ENCODE measurements at places on chromosomes 16 and 17. TPM values are rescaled to one million over a fixed set of nuclear protein-coding genes. Genes with fewer than 3 reads are reported as not detected.

DNA sequence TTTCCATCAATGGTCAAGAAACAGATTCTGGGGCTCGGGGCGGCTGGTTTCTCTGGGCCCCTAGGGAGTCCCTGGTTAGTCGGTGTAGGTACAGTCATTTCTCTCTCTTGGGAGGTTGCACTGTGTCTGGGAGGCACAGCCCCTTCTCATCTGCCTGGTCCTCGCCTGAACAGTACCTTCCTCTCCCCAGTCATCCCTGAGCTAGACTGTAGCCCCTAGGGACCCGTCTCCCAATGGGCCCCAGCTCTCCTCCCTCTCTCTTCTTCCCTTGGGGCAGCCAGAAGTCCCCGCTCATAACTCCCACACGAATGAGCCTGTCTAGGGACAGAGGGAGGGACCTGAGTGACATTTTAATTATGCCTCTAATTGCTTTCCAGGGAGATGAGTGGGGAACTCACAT lies 20.2 kb upstream of the CPSF4L start:
- no peak for DNase-seq

- no peak for DNase-seq
Measured at GRCh38 chr17:76237859-76238313, 2.4 kb downstream of the RNF157 start.

- DNase-seq, result no peak
Measured at GRCh38 chr17:81404558-81405165, 9.4 kb downstream of the BAHCC1 start.

Gene TNP2
- not detected for total RNA-seq

Gene NPIPB9
- 4.8 TPM for total RNA-seq

Gene WFIKKN2
- not detected for total RNA-seq

GRCh38 chr17:75751676-75752404 lies 13.2 kb downstream of the GALK1 start:
- DNase-seq, result no peak

- DNase-seq, result peak; percentile 33
Measured at GRCh38 chr16:47142486-47142820, 1.3 kb downstream of the NETO2 start.

- no peak for DNase-seq
Measured at GRCh38 chr17:71866095-71866494, 254.7 kb upstream of the SOX9 start.

Gene SLC38A8
- total RNA-seq, result not detected

DNA sequence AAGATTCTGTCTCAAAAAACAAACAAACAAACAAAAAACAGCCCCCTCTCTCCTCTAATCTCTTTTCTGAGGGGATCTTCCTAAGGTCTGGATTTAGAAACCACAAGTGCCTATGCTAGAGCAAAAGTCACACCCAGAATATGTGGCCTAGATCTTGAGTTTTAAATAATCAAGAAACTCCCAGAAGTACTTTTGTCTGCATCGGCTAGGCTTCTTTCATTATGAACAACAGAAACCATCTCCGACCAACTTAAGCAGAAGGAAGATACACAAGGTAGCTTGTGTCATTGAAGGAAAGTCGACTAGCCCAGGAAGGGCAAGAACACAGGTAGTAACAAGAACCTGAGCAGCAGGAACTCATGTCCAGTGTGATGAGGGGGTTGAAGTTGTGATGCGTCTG lies 73.9 kb upstream of the KIFC3 start:
- DNase-seq, result no peak

GRCh38 chr17:10001306-10001873 lies 96.3 kb upstream of the RCVRN start:
- DNase-seq, result no peak

Gene CCL1
- total RNA-seq, result not detected

DNA sequence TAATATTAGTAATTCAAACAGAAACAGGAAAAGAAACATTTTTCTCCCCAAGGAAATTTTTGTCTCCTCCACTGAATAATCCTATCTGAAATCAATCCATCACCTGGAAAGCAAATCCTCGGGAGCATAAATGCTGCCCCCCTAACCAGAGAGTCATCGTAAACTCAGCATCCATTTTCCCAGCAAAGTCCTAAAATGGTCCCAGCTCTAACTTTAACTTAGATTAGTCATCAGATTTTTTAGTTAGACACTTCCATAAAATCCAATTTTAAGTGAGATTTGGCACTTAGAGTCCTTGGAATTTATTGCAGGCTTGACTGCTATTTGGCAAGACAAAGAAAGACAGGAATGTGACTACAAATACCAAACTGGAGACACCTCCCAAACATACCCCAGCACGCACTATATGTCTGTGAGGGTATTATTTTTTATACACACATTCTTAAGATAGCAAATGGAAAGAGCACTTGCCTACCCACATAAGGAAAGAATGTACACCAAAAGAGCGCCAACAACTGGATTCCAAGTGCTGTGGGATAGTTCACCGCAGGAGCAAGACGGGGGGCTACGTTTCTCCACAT lies 15.4 kb downstream of the SCO1 start:
- no peak for DNase-seq

DNA sequence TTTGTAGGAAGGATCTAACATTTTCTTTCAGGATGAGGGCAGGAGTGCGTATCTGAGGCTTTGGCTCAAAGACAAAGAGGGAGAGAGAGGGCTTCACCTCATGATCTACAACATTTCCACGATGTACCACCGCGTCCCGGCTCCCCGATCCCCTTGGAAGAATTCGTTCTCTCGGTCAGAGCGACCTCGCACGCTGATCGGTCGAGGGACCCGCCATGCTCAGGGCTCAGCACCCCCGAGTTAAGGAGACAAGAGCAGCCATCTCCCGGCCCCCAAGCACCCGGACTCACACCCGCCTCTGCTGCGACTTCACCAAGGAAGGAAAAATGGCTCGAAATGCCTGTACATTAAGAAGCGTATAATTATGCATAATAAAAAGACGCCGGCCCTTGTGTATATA lies 89.5 kb upstream of the RPL38 start:
- no peak for DNase-seq

GRCh38 chr16:29789775-29790182 lies 772 bp upstream of the KIF22 start:
- no peak for DNase-seq

- DNase-seq, result no peak
Measured at GRCh38 chr17:17114592-17115225, 72.5 kb downstream of the MPRIP start.

- DNase-seq, result no peak
Measured at GRCh38 chr17:76276461-76277299, 11.5 kb downstream of the UBALD2 start.

DNA sequence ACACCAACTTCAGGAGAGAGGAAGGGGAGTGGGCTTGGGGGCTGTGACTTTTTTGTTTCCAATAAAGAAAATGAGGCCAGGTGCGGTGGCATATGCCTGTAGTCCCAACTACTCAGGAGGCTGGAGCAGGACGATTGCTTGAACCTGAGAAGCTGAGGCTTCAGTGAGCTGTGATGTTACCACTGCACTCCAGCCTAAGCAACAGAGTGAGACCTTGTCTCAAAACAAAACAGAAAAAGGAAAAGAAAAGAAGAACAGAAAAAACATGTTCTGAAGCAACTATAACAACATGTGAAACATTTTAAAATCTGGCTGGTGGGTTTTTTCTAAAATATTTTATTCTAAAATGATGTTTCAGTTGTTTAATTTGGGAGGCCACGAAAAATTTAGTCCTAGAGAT lies 554.0 kb upstream of the ZFHX3 start:
- DNase-seq, result no peak

DNA sequence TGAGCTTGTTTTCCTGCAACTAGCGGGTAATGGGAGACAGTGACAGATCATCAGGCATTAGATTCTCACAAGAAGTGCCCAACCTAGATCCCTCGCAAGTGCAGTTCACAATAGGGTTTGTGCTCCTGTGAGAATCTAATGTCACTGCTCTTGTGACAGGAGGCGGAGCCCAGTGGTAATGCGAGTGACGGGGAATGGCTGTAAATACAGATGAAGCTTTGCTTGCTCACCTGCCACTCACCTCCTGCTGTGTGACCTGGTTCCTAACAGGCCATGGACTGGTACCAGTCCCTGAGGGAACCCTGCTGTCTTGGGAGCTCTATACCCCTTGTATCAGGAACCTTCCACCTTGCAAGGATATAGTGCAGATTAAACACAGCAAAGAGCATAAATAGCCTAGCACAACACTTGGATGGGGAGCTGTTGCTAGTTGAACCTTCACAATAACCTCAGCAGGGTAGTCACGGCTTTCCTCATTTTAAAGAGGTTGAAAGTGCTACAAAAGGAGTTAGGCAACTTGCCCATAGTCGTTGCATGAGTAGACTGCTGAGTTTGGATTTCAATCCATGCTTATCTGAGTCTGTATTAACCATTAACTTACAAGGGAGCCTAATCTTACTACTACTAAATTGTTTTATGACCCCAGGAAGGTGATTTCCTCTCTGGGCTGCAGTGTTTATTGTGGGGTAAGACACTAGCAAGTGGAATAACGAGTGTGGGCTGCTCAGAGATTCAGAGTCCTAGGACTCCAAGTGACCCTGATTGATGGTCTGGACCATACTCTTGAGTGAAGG lies 156.6 kb upstream of the ZFHX3 start:
- no peak for DNase-seq

- no peak for DNase-seq
Measured at GRCh38 chr17:40103688-40104087, 3.3 kb upstream of the NR1D1 start.

DNA sequence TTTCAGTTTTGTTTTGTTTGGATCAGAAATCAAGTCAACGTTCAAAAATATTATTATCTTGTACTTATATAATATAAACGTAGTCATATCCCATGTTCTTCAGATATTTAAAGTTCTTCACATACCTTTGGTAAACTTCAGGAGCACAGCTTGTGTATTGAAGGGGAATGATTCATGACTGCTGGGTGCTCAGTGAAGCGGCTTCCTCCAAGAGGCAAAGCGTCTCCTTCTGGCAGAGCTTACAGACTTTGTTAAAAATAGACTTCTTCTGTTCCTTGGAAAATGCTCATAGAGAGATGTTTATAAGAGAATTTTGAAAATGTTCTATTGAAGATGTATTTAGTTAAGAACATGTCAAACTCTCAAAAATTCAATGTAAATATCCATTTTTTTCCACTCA lies 155.6 kb upstream of the CNTNAP4 start:
- no peak for DNase-seq

Gene ADAP2
- 3.5 TPM for total RNA-seq

Measured in mammary epithelial cell (primary cell).